ENCODE measurements at places on chromosomes 1 and 21. TPM values are rescaled to one million over a fixed set of nuclear protein-coding genes. Genes with fewer than 3 reads are reported as not detected.

DNA sequence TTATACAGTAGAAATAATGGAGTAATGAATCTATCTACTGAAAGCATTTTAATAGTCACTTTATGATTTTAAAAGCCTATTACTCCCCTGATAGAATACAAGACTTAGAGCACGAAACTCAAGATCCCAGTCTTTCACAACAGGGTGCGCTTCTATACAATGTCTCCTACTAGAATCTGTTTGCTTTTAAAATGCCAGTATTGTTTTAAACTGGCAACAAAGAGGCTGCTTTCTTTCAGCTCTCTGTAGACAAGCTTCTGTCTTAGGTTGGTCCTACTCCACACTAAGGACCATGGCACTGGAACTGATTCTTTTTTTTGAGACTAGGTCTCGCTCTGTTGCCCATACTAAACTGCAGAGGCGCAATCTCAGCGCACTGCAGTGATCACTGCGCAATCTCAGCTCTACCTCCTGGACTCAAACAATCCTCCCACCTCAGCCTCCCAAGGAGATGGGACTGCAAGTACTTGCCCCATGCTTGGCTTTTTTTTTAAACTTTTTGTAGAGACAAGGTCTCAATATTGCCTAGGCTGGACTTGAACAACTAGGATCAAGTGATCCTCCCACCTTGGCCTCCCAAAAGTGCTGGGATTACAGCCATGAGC lies 4.8 kb downstream of the DCAF8 start:
- no peak for DNase-seq

GRCh38 chr1:23108918-23109533 lies 59.6 kb downstream of the LUZP1 start:
- no peak for DNase-seq

- DNase-seq, result no peak
Measured at GRCh38 chr1:115404911-115405310, 66.9 kb upstream of the NGF start.

DNA sequence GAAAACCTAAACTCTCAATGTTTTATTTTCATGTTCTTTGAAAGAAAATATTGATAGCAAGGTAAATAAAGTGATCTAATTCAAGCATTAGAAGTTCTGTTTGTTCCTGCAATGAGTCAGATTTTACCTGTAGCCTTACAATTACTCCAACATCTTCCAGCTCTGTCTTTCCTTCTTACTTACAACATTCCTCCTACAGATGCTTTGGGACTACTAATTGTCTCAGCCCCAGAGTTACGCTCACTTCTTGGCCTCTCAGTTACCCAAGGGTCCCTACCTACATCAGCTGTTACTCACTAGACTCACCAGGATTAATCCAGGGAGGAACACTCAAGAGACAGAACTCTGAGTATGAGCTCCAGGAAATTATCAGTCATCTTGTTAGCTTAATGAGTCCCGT lies 26.4 kb downstream of the OR14A16 start:
- DNase-seq, result no peak

- no peak for DNase-seq
Measured at GRCh38 chr1:229572286-229572685, 13.8 kb upstream of the ABCB10 start.

DNA sequence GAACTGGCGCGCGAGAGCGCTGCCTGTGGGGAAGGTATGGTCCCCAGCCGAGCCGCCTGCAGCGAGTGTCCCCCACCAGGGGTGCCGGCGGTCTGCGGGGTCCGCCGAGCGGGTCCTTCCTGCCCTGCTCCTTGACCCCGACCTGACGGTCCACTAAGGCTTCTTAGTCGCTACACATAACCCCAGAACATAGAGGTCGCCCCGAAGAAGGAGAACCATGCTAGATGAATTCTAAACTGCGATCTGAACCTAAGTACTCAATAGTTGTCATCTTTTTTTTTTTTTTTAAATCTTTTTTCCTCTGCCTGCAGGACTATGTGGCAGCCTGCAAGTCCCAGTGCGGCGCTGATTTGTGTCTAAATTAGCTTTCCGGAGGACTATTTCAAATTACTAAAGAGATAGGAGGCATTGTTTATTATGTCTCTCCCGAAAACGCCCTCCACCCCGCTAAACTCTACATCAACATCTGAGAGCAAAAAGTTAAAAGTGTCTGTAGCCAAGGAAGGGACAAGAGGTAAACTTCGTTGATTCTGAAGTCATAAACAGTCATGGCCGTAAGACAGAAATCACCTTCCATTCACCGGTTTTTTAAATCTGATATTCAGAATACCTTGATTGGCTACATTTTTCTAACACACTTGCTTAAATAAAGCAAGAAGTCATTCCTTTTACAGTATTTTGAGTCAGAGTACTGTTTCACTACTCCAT lies 476 bp downstream of the AXDND1 start:
- no peak for DNase-seq

GRCh38 chr1:156549390-156549789 lies 23.0 kb downstream of the IQGAP3 start:
- no peak for DNase-seq

- DNase-seq, result peak; percentile 62
Measured at GRCh38 chr1:150281221-150281757, 1.1 kb upstream of the CIART start.

- no peak for DNase-seq
Measured at GRCh38 chr1:31568895-31569595, 7.3 kb upstream of the TINAGL1 start.

- peak; percentile 77 for DNase-seq
Measured at GRCh38 chr1:2174348-2175054, 20.1 kb downstream of the FAAP20 start.

Gene CD164L2
- polyA plus RNA-seq, result not detected

DNA sequence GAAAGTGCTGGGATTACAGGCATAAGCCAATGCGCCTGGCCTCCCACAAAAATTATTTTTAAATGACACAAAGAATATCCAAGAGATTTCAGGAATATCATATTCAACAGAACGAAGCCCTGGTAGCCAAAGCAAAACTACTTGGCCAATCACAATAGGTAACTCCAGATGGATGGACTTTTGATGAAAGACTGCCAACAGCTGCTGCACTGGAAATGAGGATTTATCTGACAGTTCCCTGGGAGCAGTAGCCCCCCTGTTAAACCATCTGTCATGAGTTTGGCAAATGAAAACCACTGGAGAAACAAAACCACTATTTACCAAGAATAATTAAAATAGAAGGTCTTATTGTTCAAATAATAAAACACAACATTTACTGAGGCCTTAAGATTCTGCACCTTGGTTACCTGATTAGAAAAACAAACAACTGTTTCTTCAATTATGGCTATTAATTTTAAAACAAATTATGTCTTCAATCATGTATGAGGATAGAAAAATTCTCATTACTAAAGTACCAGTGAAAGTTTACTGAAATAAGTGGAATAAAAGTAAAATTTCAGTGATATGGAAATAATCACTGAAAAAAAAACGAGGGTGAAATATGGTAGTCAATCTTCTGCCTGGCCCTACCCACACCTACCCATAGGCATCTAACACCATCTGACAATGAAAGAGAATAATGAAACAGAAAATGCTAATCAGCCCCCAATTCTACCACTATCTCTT lies 34.3 kb upstream of the PSMG1 start:
- no peak for DNase-seq

Gene TRAF3IP3
- 3.5 TPM for polyA plus RNA-seq

DNA sequence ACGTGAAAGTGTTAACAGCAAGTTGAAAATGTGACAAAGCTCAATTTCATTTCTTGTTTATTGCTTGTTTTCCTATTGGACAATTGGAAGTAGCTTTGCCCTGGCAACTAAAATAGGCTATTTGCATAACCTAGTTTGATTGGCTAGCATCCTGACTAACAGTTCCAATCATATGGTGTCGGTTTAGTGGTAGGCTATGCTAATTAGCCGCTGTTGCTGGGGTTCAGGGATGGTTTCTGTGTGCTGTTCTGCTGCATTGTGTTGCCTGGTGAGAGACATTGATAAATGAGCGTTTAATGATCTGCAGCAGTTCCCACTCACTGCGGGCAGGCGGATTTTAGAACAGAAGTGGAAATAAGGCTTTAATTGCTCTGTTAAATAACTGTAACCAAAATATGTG lies 68.5 kb downstream of the DYRK1A start:
- DNase-seq, result peak; percentile 87

DNA sequence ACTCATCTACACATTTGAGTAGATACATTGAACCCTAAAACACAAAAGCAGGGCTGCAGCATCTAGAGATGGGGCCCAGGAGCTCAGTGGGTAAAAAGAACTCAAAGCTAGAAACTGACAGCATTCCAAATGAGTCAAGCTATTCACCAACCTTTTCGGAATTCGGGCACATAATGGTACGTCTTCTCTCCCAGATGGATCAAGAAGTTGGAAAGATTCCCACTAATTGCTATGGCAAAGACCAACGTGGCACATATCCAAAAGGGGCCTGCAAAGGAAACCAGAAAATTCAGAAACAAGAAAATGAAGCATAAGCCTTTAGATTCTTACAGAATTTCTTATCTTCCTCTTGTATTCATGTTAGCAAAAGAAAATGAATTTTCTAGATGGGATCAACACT lies 18.4 kb downstream of the YIPF1 start:
- DNase-seq, result no peak

Gene GBP2
- polyA plus RNA-seq, result 0.62 TPM

GRCh38 chr21:46096596-46097335 lies 1.1 kb upstream of the COL6A2 start:
- DNase-seq, result no peak

Gene ATP6V1G3
- not detected for polyA plus RNA-seq
